ENCODE measurements at places on chromosomes 5 and 9. TPM values are rescaled to one million over a fixed set of nuclear protein-coding genes. Genes with fewer than 3 reads are reported as not detected.

Gene RANBP3L
- not detected for total RNA-seq

Gene FSTL4
- 0.09 TPM for total RNA-seq

Gene LMBRD2
- total RNA-seq = 8.8 TPM

Gene FAM153A
- total RNA-seq = not detected

- DNase-seq = no peak
These were observed 126.5 kb upstream of the BNC2 start for GRCh38 chr9:16996901-16997491.

GRCh38 chr9:125126019-125126746 lies 17.1 kb downstream of the SCAI start:
- DNase-seq = peak; percentile 35

GRCh38 chr5:169909945-169910344 lies 70.3 kb downstream of the INSYN2B start:
- DNase-seq = no peak

DNA sequence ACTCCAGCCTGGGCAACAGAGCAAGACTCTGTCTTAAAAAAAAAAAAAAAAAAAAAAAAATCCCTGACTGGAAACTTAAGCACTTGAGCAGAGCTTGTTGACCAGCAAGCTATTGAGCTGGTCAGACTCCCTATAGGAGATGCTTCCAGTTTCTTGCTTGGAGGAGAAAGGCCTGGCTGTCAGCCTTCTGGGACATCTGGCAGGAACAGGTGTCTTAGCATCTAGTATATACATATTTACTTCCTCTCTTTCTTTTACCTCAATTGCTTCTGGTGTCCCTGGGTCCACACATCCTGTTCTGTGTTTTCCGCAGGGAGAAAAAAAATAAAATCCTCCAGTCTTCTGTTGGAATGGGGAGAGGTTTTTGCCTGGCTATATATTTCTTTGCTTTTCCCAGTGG lies 60.1 kb downstream of the PRKACG start:
- no peak for DNase-seq

DNA sequence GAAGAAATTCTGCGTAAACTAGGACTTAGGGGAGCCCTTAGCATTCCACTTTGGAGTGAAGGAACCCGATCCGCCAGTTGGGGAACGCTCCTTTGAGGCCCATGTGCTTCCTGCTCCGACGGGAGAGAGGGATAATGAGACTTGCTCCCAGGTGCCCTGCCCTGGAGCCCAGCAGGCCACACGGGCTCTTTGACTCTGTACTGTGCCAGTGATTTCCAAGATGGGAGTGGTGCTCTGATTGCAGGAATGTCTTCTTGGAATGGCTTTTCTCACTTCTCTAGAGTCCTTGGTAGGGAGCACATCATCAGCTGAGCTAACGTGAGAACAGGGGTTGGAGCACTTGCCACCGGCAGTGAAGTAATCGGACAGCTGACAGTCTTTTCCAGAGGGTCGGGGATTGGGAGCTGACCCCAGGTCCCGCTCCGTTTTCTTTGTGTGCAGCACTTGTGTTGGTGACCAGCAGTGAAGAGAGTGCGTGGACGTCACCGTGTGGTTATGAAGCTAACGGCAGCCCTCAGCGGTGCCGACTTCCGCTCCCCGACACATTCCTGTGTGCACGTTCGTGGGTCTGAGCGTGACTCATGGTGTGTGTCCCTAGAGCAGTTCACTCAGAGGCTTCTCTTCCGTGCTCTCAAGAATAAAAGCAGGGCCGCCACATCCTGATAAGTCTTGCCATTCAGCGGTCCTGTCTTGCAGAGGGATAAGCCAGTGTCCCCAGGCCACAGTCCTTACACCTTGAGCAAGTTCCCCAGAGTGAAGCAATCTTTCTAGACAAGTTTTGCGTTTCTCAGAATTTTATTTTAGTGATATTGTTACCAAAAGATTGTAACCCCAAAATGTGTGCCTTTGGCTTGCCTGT lies 25.6 kb downstream of the ABL1 start:
- peak; percentile 96 for DNase-seq

- no peak for DNase-seq
These were observed 59.9 kb downstream of the NSUN2 start for GRCh38 chr5:6572825-6573380.

GRCh38 chr5:162391833-162392232 lies 324.3 kb downstream of the GABRG2 start:
- no peak for DNase-seq

DNA sequence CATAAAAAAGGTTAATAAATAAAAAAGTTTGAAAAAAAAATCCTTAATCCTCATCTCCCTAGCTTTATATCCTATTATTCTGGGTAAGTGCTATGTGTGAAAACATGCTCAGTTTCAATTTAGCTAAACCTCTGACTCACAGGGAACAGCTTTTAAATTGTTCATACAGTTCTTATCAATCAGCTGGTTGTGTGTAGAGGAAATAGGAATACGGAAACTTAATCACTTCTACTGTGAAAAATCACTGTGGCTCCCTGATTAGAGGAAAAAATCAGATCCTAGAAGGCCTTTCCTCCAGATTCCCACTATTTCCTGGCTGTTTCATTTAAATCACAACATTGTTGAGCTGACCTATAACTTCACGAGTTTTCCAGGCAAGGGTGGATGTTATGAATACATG lies 120.5 kb downstream of the MARCHF3 start:
- peak; percentile 89 for DNase-seq

DNA sequence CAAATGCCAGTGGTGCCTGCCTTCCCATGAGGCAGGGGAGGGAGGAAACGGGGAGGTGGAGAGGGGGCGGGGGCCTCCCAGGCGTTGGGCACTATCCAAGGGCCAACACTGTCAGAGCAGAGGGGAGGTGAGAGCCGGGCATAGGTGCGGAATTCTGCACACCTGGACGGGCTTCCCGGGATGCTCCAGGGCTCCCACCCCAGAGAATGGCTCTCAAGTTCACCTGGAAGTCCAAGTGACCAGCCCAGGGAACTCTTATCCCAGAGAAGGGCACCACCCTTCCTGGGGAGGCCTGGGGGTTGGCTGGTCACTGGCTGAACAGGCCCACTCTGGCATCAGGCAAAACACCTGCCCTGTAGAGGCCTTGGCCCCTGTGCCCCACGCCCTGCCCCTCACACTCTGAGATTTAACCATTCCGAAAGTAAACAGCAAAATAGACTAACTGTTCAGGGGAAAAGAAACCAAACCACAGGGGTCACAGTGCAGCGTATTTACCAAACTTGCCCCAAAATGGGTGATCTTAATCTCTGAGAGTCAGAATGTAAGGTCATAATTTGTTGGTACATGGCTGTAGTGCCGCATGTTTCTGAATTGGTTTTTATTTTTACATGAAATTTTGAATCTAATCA lies 2.7 kb downstream of the CSF2 start:
- no peak for DNase-seq

Data from dermis blood vessel endothelial cell (primary cell).